ENCODE measurements at places on chromosomes 7 and 10. TPM values are rescaled to one million over a fixed set of nuclear protein-coding genes. Genes with fewer than 3 reads are reported as not detected.
A peak's percentile ranks its signal among the peaks of the same experiment; 100 is the strongest.

DNA sequence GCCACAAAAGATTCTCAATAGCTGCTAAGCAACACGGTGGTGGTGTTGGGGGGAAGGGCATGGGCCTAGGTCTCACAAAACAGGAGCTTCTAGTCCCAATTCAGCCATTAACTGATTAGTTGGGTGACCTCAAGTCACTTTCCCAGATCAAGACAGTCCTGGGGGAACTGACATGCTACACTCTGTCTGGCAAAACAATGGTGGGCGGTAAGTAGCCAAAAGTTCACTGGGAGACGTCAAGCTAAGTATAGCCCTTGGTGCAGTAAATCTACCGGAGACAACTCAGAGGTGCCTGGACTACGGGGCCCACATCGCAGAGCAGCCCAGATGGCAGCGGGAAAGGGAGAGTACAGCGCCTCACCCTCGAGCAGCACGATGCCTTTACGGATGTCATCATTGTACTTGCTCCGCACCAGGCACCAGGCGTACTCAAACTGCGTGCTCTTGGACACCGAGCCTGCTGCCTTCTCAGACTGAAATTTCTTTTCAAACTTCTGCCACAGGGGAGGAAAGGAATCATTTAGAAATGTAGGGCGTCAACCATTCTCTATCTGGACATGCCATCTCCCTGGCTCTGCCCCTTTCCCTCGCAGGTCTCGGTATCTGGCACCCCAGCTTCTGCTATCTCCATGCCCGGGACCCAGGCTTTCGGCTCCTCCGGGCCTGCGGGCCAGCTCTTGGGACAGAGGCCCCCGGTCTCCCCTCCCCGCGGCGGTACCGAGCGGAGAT lies 1.1 kb downstream of the FIS1 start:
- H3K27ac ChIP-seq: peak overlapping the region; percentile 92
- no peak for DNase-seq

DNA sequence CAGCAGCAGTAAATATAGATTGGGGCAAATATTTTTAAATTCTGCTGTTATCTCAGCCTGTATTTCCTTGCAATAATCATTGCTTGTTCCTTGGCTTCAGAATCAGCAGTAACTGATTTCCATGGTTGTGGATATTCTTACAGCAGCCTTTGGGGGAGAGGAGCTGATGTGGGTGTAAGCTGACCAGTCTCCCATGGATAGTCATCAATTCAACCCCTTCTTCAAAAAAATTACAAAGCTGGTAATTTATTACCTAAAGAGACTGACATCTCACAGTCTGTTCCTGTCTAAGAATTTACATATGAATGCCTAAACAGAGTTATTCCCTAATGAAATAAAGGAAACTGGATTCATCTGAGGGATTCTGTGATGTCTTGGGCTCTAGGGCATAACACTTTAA lies 103.1 kb upstream of the CABCOCO1 start:
- no peak for DNase-seq
- no peaks in the 10 kb centered on the region for H3K27me3 ChIP-seq
- H3K4me1 ChIP-seq: no peaks in the 10 kb centered on the region
- no peaks in the 10 kb centered on the region for H3K36me3 ChIP-seq

- no peaks in the 10 kb centered on the region for H3K36me3 ChIP-seq
- H3K4me3 ChIP-seq: no peak within 1 kb of the TSS
- no peak within 1 kb of the TSS for H3K27ac ChIP-seq
- no peaks in the 10 kb centered on the region for H3K4me1 ChIP-seq
- H3K27me3 ChIP-seq: peaks cover 23% of the 10 kb centered on the region
- no peak for DNase-seq
Observed at GRCh38 chr10:66925896-66926715, at the start of gene LRRTM3. TSS of gene LRRTM3 (plus strand) at chr10:66926036.

DNA sequence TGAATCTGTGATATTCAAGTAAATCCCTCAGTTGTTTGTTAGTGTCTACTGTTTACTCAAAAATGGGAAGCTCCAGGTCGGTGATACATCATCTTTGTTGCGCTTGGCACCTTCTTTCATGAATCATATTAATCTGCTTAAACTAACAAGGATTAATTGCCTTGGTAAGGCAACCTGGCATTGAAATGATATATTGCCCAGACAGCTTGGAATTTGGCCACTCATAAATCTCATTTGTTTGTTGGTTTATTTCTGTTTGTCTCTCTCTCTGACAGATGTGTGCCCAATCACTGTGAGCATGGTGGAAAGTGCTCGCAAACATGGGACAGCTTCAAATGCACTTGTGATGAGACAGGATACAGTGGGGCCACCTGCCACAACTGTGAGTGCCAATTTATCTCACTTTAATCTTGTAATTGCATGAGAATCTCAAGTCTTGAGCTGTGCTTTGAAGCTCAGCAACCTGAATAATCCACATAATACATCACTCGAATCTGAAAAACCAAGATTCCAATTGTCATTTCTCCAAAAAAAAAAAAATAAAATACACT lies 1104.8 kb upstream of the C7orf33 start:
- H3K27ac ChIP-seq: no peak overlapping the region
- no peaks in the 10 kb centered on the region for H3K27me3 ChIP-seq
- H3K4me1 ChIP-seq: no peaks in the 10 kb centered on the region
- no peaks in the 10 kb centered on the region for H3K36me3 ChIP-seq

GRCh38 chr10:57806675-57807074 lies 461.0 kb downstream of the IPMK start:
- no peak overlapping the region for H3K4me3 ChIP-seq
- no peaks in the 10 kb centered on the region for H3K36me3 ChIP-seq
- no peak overlapping the region for H3K27ac ChIP-seq
- no peak for DNase-seq
- no peaks in the 10 kb centered on the region for H3K27me3 ChIP-seq
- no peaks in the 10 kb centered on the region for H3K4me1 ChIP-seq

- H3K4me3 ChIP-seq: no peak overlapping the region
- DNase-seq: no peak
- H3K36me3 ChIP-seq: no peaks in the 10 kb centered on the region
- no peak overlapping the region for H3K27ac ChIP-seq
- no peaks in the 10 kb centered on the region for H3K4me1 ChIP-seq
- peaks cover 3% of the 10 kb centered on the region for H3K27me3 ChIP-seq
Observed at GRCh38 chr7:37570145-37570544, 113.4 kb upstream of the GPR141 start.

Gene ASIC3
- 15.2 TPM for total RNA-seq

- no peak overlapping the region for H3K27ac ChIP-seq
- no peaks in the 10 kb centered on the region for H3K27me3 ChIP-seq
- no peaks in the 10 kb centered on the region for H3K4me1 ChIP-seq
- no peak for DNase-seq
- peaks cover 68% of the 10 kb centered on the region for H3K36me3 ChIP-seq
- no peak overlapping the region for H3K4me3 ChIP-seq
Observed at GRCh38 chr10:114135476-114135875, 38.5 kb downstream of the CCDC186 start.

Gene GIMAP5
- total RNA-seq: 35.2 TPM

GRCh38 chr7:154837622-154838021 lies 165.3 kb downstream of the PAXIP1 start:
- peaks cover 3% of the 10 kb centered on the region for H3K27me3 ChIP-seq
- no peak overlapping the region for H3K27ac ChIP-seq
- no peak overlapping the region for H3K4me3 ChIP-seq
- H3K36me3 ChIP-seq: no peaks in the 10 kb centered on the region

GRCh38 chr10:81219758-81220157 lies 655.2 kb upstream of the NRG3 start:
- H3K4me3 ChIP-seq: no peak overlapping the region
- no peaks in the 10 kb centered on the region for H3K36me3 ChIP-seq
- H3K4me1 ChIP-seq: no peaks in the 10 kb centered on the region
- DNase-seq: no peak
- no peaks in the 10 kb centered on the region for H3K27me3 ChIP-seq

Measured in CD4-positive, alpha-beta T cell (primary cell).